ENCODE measurements at places on chromosomes 11 and 22.

DNA sequence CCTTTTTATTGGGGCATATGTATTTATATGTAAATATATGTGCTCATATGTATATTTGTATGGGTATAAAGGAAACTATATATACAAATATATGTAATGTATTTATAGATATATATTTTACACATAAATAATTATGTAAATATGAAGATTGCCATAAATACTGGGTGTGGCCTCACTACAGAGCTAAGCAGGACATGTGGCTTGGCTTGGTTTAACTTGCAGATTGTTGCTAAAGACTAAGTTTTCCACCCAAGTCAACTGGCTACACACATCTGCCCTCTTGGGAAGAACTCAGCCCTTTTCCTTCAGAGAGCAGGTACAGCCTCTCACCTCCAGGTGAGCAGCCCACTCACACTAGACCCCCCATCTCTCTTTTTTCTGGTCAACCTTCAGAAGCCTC lies 315.5 kb downstream of the OPCML start:
- DNase-seq, result no peak

GRCh38 chr11:16613262-16613511 lies 125.3 kb upstream of the C11orf58 start:
- DNase-seq, result peak; percentile 84

- DNase-seq, result no peak
Measured at GRCh38 chr11:75913984-75914383, 99.0 kb downstream of the UVRAG start.

DNA sequence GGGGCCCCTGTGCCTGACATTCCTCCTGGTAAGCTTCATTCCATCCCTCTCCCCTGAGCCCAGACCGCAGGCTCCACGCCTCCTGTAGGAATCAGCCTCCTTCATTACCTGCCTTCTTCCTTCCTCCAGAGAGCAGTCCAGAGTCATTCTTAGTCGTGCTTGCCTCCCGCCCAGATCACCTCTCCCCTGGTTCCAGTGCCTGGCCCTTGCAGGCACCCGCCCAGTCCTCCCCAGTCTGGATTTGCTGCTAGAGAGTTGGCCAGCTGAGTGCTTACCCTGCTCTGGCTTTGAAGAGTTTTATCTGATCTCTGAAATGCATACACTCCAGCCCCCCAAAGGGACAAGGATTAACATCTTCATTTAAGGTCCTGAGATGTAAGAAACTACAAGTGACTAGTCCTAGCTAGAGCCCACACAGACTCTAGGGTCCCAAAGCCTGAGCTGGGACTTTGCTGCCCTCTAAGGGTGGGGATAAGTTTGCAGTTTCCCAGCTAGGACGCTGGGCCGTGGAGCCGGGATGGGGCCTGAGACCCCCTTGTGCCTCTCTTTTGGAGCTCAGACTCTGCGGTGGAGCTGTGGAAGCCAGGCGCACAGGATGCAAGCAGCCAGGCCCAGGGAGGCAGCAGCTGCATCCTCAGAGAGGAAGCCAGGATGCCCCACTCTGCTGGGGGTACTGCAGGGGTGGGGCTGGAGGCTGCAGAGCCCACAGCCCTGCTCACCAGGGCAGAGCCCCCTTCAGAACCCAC lies 1.6 kb downstream of the NR1H3 start:
- no peak for DNase-seq

GRCh38 chr11:120923866-120924508 lies 99.9 kb upstream of the TBCEL start:
- no peak for DNase-seq

- DNase-seq, result no peak
Measured at GRCh38 chr11:59555601-59556114, 44.3 kb downstream of the OR4D9 start.

DNA sequence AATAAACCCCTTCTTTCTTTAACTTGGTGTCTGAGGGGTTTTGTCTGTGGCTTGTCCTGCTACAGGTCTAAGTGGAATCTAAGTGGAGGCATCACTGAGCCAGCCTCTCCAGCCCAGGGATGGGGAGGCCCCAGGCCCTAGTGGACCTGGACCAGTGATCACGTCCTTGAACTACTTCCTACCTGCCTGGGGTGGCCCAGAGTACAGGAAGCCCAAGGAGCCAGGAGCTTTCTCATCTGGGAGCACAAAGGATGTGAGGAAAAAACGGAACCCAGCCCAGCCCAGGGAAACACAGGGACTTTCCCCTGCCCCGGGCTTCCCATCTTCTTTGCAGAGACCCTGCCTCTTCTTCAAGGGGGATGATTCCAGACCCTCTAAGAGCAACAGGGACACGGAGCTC lies 3.5 kb upstream of the CD5 start:
- no peak for DNase-seq

DNA sequence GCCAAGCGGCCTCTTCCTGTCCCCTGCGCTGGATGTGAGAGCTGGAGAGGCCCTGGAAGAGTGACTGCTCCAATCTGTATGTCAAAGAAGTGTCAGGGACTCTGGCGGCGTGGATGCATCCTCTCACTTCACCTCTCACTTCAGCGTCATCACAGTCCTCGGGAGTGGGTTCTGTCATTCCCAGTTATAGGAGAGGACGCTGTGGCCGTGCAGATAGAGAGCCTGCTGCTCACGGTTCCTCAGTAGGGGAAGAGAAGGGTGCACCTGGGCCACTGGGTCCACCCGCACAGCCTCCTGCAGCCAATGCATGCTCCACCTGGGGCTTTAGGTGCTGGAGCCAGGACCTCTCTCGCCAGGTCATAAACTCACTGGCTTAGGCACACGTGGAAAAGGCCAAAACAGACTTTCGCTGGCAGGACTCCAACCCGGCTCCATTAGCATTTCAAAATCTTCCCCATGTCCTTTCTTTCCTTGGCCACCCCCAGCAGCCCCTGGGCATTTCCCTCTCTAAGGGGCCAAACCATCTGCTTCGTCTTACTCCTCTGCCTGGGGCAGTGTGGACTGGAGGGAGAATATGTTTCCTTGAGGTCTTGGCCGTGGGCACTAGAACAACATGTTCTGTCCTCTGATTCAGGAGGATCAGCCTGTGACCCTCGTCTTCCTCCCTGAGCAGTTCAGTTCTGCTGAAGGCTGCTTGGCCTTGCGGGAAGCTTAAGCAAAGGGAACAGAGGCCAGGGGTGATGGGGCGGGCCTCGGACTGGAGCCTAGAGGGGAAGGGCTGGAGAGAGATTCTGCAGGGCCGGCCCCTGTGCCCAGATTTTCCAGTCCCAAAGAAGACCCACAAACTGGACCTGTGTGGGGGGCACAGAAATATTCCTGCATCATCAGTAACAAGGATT lies 57.8 kb downstream of the ST14 start:
- peak; percentile 59 for DNase-seq

- no peak for DNase-seq
Measured at GRCh38 chr11:34614344-34615104, 6.4 kb upstream of the EHF start.

- peak; percentile 89 for DNase-seq
Measured at GRCh38 chr11:134026655-134027343, 42.1 kb upstream of the JAM3 start.

- no peak for DNase-seq
Measured at GRCh38 chr11:98234698-98235097, 786.1 kb upstream of the CNTN5 start.

DNA sequence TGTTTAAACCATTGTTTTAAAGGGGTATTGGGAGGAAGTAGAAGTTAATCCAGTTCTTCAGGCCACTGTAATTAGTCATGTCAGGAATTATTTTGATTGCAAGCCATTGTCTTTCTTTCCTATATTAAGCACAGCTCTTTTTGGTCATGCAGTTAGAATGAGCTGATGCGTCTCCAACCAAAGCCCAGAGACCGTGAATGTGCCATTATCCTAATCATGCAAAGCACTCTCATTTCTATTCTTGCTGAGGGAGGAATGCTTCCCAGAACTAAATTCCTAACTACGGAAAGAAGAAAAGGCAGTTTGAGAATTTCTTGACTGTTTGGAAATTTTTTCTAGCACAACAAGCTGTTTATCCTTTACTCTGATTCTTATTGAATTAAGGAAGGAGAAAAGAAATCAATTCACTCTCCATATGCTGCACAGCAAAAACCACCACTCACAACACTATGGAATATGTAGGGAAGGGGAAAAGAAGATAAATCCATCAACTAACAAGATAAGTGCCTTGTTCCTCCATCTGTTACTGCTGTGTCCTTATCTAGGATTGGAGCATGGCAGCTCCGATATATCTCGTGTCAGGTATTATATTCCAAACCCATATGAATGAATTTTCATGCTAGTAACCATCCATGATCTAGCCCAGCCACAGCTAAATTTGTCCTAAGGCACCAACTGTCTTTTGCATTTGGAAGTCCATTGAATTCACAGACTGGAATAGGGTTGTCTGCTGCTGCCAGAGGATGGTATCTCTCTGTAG lies 70.8 kb downstream of the NTM start:
- no peak for DNase-seq

DNA sequence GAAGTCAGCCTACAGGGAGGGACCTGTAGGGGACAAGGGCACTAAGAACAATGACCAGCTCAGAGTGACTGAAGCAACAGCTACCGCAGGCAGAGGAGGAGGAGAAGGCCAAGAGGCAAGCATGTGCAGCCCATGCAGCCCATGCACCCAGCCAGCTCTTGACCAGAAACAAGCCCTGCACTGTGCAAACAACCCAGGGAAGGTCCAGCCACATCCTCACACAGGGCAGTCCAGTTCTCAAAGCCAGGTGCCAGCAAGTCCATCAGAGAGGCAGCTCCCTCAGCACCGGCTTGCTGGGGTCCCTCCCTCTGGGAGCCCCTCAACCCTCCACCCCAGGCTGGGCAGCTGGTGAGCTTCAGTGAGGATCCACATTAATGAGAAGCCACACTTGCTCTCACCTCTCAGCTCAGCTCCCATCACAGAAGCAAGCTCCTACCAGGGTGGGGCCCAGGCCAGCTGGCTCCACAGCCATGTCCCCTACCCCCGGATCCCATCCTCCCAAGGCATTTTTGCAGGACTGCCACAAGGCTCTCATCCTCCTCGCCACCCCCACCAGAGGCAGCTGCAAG lies 7.1 kb downstream of the DGCR2 start:
- DNase-seq, result no peak

DNA sequence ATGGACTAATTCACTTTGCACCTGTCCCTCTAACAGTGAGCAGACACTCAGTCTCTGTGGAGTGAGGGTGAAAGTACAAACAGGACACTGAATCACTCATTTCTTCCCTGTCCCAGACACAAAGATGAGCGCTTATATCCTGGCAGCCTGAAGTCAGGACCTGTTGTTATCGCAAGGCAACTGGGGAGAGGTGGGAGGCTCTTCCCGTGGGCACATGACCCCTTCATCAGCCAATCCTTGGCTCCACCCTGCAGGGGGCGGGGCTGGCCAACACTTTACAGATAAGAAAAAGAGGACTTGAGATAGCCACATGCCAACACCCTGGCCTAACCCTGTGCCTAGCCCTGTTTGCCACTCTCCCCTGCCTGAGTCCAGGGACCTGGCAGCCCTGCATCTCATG lies 29.5 kb upstream of the TESMIN start:
- DNase-seq, result no peak

GRCh38 chr11:82698576-82699352 lies 34.9 kb downstream of the FAM181B start:
- DNase-seq, result no peak

GRCh38 chr11:120747850-120748814 lies 236.6 kb downstream of the GRIK4 start:
- no peak for DNase-seq

- no peak for DNase-seq
Measured at GRCh38 chr11:110824912-110825620, 112.8 kb upstream of the ARHGAP20 start.

DNA sequence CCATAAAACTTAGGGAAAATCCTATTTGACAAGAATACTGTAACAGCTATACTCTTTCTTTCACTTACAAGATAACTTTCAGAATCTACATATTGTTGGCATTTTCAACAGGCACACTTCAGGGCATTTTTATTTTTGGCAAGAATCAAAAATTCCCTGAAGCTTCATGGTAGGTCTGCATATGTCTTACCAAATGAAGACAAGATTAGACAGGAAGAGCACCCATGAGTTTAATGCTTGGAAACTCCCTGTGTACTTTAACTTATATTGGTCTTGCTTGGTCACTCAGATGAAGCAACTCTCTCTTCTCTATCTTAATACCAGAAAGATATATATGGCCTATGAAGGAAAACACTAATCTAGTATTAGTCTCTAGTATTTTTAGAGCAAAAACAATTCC lies 137.7 kb downstream of the ATG16L2 start:
- no peak for DNase-seq

DNA sequence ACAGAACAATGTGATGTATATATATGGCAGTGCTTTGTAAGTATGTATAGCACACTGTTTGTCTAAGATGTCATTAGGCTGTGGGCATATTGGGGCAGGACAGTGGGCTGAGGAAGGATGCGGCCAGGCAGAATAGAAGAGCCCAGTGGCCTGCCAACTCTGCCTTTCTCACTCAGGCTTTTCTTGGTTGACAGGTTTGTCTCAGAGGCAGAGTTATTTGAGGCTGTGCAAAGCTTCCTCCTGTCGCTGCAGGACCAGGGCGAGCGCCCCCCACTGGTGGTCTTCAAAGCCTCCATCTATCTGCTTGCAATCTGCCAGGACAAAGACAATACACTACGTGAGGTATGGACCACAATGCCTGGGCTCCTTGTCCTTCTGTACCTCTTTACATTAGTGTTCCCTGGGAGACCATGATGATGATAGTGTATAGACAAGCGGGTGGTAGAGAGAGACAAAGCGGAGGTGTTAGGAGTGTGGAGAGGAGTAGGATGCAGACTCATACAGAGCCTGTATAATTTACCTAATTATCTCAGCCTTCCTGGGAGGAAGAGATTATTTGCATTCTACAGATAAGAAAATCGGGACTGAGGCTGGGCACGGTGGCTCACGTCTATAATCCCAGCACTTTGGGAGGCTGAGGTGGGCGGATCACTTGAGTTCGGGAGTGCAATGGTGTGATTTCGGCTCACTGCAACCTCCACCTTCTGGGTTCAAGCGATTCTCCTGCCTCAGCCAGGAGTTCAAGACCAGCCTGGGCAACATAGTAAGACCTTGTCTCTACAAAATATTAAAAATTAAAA lies 37.3 kb upstream of the CCDC134 start:
- DNase-seq, result no peak

DNA sequence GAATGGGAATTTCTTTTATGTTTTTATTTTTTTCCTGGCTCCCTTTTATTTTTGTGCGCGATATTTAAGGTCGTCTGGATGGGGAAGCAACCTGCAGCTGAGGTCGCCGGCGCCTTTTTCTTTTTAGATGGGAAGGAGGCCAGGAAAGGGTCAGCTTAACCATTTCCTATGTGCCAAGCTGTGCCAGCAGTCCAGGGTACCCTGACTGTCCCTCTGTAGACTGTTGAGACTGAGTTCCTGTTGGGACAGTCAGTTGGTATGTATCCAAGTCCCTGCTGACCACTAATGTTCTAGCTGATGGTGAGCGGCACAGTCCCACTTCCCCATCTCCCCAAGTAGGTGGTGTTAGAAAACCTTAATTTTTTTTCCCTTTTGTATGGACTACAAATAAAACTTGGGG lies 10.5 kb downstream of the RBM14 start:
- peak; percentile 32 for DNase-seq

- DNase-seq, result no peak
Measured at GRCh38 chr11:2097356-2097997, 41.7 kb downstream of the IGF2 start.

- DNase-seq, result no peak
Measured at GRCh38 chr11:27291954-27292636, 70.9 kb downstream of the CCDC34 start.

Data from posterior cingulate gyrus (tissue), 11 donors.